ENCODE measurements at places on chromosomes 7 and 10. TPM values are rescaled to one million over a fixed set of nuclear protein-coding genes. Genes with fewer than 3 reads are reported as not detected.

The ANKRD7 gene
- total RNA-seq: 0.62 TPM

- DNase-seq: no peak
These were observed 54.2 kb upstream of the FRMD4A start for GRCh38 chr10:14384915-14385314.

- DNase-seq: no peak
These were observed 31.2 kb upstream of the BMPER start for GRCh38 chr7:33873981-33874750.

GRCh38 chr10:76085817-76086167 is 654.4 kb downstream of the LRMDA start:
- DNase-seq: no peak

- DNase-seq: peak; percentile 56
These were observed 77.7 kb downstream of the OTUD1 start for GRCh38 chr10:23516530-23516929.

The FIS1 gene
- total RNA-seq: 178 TPM

The POM121L12 gene
- total RNA-seq: not detected

The PIK3CG gene
- 3.3 TPM for total RNA-seq

- no peak for DNase-seq
These were observed 143.9 kb downstream of the PRKAG2 start for GRCh38 chr7:151732834-151733592.

DNA sequence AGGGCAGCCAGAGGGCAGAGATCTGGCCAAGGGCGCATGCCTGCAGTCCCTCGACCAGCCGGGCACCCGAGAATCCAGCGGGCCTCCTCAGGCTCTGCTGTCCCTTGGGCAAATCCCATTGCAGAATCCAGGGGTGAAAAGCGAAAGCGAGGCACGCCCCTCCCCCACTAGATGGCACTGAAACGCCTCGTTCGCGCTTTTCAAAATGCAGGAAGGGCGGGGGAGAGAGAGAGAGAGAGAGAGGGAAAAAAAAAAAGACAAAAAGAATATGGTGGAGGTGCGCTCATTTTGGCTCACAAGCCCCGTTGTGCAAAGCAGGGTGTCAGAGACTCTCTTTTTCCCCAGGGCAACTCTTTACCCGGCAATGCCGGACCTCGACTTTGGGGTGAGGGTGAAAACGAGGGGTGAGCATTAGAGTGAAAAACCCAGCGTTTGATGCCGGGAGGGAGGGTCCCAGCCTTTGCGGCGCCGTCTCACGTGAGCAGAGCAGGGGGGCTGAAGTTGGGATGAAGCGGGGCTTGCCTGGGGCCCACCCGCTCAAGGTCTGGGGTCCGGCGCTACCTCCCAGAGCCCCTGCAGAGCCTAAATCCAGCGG is 2.5 kb upstream of the TMEM178B start:
- DNase-seq: peak; percentile 16

The SPDYE2 gene
- total RNA-seq: 0.04 TPM

DNA sequence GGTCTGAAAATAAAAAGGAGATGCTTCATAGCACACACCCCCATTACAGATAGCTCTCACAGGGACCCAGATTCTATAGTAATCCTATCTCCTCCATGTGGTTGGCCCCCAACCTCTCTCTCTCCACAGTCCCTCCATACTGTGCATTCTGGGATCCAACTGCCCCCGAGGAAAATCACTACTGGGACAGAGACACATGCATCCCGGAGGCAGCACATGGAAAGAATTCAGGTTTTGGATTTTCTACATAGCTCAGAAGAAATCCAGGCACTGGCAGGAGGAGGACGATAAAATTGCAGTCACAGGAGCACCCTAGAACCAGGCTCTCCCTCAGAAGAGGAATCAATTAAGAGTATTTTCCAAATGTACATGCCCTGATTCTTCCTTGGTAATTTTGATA is 239.5 kb downstream of the ELMO1 start:
- DNase-seq: peak; percentile 51

The LIPN gene
- total RNA-seq: not detected

All from muscle of leg (tissue), 16 donors.